Astrocyte (in vitro differentiated cells and primary cell): ENCODE measurements at places on chromosomes 2 and 18. TPM values are rescaled to one million over a fixed set of nuclear protein-coding genes. Genes with fewer than 3 reads are reported as not detected.

DNA sequence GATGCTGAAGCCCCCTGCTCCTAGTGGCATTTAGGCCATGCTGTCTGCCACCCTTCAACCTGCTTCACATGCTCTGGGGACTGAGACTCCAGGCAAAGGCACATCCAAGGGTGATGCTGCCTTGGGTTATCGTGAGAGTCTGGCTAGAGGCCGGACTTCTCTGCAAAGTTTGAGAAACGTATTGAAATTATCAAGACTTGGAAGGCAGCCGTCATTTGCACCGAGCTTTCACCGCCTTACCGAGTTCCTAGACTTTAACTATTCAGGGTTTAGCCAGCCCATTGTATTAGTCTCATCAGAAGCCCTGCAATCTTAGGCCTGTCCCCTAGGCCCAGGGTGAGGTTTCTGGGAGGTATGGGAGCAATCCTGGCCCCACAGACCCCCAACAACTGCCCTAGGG is 34.0 kb downstream of the RDH14 start:
- no peak for DNase-seq

- no peak for DNase-seq
These were observed 371.9 kb downstream of the RAD51AP2 start for GRCh38 chr2:17146358-17146757.

GRCh38 chr2:49687918-49688317 is 533.6 kb upstream of the FSHR start:
- DNase-seq, result no peak

Gene ZNF521
- total RNA-seq, result 43.0 and 48.0 TPM in 2 replicates
